ENCODE measurements at places on chromosomes 4 and X.

- no peak for DNase-seq
These were observed 182.2 kb upstream of the GATB start for GRCh38 chr4:151942971-151943370.

DNA sequence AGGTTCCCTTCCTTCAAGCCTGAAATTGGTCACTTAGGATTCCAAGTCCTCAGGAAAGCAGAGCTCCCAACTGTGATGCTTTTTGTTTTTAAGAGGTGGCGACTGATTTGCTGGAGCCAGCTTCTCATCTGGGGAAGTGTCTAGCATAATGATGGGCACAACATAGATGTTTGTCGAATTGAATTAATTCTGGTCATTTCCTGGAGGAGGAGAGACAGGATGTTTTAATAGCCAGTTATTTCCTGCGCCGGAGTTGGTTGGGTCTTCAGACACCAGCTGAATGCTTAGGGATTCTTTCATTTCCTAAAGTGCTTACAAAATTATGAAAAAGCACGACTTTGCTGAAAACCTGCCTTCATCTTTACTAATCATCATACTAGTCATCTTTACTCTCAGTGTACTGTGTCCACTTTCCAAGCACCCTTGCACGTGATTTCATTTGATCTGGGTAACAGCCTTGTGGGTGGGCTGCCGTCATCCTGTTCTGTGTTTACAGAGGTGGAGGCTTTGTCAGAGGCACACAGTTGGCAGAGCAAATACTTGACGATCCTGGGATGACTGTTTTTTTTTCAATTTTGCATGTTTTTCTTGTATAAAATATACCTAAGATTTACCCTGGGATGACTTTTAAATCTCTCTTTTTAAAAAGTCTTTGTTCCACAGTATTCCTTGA is 49.5 kb downstream of the RGS12 start:
- DNase-seq: no peak

GRCh38 chrX:17192106-17192505 is 182.9 kb upstream of the NHS start:
- no peak for DNase-seq

- DNase-seq: no peak
These were observed 118.2 kb downstream of the NAF1 start for GRCh38 chr4:163048447-163048846.

DNA sequence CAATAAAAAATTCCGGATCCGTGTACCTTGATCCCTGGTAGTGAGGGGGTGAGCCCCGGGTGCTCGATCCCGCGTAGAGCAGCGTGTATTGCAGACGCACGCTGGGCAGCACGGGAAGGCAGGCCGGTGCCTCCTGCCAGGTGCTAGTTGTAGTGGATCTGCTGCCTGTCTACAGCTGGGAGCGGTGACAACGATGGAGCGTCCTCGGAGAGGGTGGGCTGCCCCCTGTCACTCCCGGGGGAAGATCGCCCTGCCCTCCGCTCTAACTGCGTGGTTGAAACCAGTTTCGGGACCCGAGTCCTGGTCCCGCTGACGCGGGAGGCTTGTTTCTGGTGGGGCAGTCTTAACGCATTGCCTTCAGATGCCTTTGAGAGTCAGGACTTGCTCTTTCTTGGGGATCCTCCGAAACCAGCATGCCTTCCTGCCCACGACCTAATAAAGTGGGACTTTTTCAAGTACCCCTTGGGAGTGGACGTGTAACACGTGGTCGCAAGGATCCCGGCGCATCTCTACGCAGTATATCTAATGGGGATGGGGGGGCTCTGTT is 2.7 kb upstream of the NKX6-1 start:
- no peak for DNase-seq

DNA sequence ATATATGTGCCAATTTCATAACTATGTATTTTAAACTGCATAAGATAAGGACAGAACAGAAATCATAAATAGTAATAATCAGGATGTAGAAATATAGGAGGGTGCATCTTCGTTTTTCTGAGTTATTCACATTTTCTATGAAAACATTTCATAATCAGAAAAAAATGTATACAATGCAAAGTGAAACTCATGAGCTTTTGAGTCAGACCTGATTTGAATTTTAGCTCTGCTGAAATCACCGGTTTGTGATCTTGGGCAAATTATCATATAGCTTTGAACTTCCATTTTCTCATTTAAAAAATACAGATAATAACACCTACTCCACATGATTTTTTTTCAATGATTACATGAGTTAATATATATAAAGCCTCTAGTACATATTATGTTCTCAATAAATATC is 106.9 kb downstream of the KDR start:
- no peak for DNase-seq

GRCh38 chr4:183986971-183987946 is 82.2 kb downstream of the STOX2 start:
- DNase-seq: no peak

DNA sequence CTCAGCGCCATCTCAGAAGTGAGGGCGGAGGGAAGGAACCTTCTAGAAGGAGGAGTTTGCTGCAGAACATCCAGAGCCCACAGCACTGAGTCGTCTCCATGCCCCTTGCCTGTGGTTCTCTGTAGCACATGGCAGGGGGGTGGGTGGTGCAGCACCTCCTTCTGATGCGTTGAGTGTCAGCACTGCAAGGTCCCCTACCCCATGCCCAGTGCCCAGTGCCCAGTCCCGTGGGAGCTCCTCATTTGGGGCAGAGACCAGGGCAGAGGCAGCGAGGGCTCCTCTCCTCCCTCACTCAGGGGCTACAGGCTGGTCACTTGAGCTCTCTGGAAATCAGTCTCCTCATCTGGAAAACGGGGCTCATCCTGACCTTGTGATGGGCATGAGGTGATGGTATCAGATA is 78.1 kb downstream of the HTRA3 start:
- no peak for DNase-seq

- no peak for DNase-seq
These were observed at the start of gene CDX4 for GRCh38 chrX:73446831-73447230. Gene CDX4 (plus strand): TSS chrX:73447053. CDS start chrX:73447254, 201 bp downstream.

DNA sequence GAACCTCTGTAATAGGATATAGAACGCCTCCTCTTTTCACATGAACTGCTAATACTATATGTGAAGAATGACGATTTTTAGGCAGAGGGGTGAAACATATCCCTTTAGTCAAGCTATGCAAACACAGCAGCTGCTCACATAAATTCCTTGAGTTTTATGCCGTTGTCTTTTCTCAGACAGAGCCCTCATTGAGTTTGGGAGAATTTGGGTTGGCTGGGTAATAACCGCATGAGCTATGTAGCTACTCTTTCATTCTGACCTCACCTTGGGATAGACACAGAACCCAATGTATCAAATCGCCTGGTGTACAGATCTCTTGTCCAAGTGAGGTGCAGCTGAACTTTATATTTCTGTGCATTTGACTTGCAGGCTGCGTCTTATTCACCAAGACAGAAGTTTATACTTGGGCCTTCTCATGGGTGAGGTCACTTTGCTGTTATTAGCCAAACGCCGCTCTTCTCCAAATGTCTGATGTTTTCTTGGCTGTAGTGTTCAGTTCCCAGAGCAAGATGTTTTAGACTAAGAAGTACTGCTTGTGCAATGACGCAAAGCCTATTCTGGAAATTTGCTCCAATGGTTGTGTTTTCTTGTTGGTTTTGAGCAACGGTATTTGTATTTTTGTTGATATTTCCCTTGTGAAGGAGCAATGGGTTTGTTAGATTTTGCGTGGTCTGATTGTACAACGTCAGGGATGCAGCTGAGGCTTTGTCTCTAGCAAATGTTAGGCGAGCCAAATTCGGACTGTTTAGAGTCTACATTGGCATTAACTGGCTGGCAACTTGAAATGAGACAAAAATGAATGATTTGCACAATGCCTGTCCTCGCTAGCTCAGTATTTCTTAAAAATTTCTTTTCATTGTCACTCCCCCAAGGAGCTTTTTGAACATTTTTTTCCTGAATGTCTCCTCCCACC is 11.2 kb upstream of the SPARCL1 start:
- DNase-seq: no peak

DNA sequence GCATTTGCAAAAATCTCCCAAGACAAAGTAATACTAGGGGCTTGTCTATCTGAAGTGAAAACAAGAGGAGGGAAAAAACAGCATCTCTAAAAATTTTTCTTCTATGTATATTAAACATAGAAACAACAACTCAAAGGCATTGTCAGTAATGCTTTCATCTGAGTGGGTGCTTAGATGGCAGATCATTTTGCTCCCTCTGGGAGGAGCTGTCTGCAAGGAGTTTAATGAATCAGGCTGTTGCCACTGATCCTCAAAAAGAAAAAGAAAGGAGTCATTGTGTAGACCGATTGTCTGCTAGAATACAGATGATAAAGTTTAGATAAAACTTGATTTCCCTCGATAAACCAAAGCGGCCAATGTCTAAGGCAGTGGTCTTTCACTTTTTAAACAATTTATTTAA is 49.7 kb upstream of the KLHL8 start:
- DNase-seq: peak; percentile 29

GRCh38 chrX:155112171-155112570 is 40.9 kb downstream of the BRCC3 start:
- no peak for DNase-seq

DNA sequence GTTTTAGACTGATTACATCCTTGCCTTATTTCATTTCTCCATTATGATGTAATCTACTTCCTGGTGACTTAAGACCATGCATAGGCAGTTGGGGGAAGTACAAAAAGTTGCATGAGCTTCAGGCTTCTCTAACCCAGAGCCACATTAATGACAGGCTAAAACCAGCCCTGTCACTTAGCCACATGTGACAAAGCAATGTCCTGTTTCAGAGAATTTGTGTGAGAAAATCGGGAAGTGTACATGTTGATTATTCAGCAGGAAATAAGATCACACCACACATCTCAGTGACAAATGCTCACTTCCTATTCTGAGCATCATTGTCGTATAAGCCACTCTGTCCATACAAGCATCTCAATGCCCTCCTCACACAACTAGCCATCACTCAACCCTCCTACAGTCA is 98.5 kb upstream of the MAGEB16 start:
- DNase-seq: no peak

DNA sequence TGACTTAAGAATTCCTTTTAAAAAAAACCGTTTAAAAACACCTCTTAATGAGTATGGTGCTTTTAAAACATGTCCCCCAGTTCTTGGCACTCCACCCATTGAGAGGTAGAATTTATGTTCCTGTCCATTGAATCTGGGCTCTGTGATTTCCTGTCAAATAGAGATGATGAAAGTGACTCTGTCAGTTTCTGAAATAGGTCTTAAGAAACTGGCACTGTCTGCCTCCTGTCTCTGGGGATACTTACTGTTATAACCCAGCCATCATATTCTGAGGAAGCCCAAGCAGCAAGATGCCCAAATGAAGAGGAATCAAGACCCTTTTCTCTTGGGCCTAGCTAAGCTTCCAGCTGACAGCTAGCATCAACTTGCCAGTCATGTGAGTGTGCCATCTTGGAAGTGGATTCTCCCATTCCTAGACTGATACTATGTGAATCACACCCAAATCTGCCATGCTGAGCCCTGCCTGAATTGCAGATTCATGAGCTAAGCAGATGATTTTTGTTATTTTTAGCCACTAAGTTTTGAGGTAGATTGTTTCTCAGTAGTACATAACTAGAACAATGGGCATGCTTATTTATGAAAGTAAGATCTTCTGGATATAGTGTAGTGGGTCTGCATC is 22.8 kb downstream of the C4orf54 start:
- DNase-seq: no peak

- DNase-seq: peak; percentile 61
These were observed 41.0 kb upstream of the GATB start for GRCh38 chr4:151801547-151802516.

DNA sequence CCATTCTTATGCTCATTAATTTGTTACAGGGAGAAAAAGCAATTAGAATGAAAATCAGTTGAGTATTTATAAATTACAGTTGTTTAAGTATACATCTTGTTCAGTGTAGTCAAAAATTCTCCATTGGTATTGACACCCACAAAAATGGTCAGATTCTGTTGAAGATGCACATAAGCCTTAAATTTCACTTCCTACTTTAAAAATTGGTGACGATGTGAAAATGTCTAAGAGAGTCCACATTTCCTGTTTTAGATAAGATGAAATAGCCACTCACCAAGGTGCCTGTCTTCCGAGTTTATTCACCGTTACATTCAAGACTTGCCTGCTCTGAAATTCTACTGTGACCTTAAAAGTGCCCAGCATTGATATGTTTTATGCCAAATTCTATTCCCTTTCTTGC is 93.6 kb downstream of the GPR143 start:
- DNase-seq: no peak

DNA sequence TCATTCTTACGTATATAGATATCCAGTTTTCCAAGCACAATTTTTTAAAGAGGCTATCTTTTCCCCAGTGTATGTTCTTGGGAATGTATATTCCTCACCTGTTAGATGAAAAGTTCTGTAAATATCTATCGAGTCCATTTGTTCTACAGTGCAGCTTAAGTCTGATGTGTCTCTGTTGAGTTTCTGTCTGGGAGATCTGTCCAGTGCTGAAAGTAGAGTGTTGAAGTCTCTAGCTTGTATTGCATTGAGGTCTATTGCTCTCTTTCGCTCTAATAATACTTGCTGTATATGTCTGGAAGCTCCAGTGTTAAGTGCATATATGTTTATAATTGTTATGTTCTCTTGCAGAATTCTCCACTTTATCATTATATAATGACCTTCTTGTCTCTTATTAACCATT is 373.1 kb downstream of the PPARGC1A start:
- no peak for DNase-seq

Measured in hematopoietic multipotent progenitor cell treated with erythropoietin and hydrocortisone succinate and interleukin-3 and kit ligand, for 17 days (in vitro differentiated cells).